Activated CD4-positive, alpha-beta memory T cell treated with anti-CD3 and anti-CD28 coated beads for 36 hours (primary cell): ENCODE measurements at places on chromosomes 12 and 14. TPM values are rescaled to one million over a fixed set of nuclear protein-coding genes. Genes with fewer than 3 reads are reported as not detected.

The BHLHE41 gene
- total RNA-seq: not detected

DNA sequence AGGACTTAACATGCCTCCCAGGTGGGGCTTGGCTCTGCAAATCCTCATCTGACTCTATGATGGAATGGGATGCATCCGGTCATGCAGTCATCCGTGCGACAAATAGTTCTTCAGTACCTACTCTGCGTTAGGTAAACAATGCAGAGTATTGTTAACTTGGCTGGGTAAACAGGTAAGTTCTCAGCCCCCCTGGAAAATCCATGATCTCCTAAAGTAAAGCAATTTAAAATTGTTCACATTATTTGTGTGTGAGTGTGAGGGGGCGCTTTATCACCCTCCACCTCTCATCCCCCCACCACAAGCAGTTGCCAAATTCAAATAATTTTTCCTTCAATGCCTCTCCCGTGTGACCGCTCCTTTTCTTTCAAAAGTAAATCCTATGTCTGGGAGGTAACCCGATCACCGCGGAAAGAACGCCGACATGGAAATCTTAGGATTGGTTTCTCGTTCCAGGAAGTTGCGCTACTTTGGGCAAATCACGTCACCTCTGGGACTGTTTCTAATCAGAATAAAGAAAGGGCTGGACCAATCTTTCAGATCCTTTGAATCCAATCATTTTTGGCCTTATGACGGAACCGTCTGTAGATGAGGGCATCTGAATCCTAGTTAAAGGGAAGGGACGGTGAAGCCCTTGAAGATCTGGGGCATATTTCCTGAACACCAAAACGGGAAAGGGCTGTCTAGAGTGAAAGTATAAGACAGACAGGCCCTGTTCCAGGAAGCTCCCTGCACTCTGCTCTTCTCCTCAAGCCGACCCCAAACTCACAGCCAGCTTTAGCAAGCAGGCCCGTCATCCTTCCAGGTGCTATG lies 44.0 kb upstream of the SINHCAF start:
- no peak overlapping the region for H3K4me3 ChIP-seq
- H3K4me1 ChIP-seq: no peaks in the 10 kb centered on the region
- DNase-seq: no peak
- H3K27ac ChIP-seq: no peak overlapping the region
- H3K36me3 ChIP-seq: no peaks in the 10 kb centered on the region

DNA sequence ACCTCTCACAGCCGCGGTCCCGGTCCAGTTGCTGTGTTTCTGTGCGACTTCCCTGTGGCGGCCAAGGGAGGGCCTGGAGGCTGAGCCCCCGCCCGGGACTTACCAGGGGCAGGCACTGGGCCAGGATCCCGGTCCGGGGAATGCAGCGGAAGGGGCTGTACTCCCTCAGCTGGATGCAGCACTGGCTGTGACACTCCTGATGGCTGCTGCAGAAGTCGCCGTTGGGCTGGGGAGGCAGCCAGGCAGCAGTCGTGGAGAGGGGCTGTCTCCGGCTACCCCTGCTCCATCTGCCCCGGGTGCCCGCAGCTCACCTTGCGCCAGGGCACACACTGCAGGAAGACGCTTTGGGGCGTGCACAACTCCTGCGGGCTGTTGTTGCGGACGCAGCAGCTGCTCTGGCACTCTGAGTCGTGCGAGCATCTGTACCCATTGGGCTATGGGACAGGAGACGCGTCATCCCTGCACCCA lies 6.2 kb downstream of the LRCOL1 start:
- peaks cover 15% of the 10 kb centered on the region for H3K4me1 ChIP-seq
- H3K27me3 ChIP-seq: peaks cover 56% of the 10 kb centered on the region
- no peaks in the 10 kb centered on the region for H3K36me3 ChIP-seq

GRCh38 chr14:36649872-36650650 lies 11.6 kb upstream of the PAX9 start:
- no peak for DNase-seq
- H3K36me3 ChIP-seq: no peaks in the 10 kb centered on the region
- H3K4me1 ChIP-seq: no peaks in the 10 kb centered on the region
- no peak overlapping the region for H3K4me3 ChIP-seq

The VRTN gene
- not detected for total RNA-seq

GRCh38 chr12:90211017-90211416 lies 502.4 kb upstream of the ATP2B1 start:
- H3K27ac ChIP-seq: no peak overlapping the region
- H3K4me3 ChIP-seq: no peak overlapping the region
- peaks cover 2% of the 10 kb centered on the region for H3K27me3 ChIP-seq
- H3K36me3 ChIP-seq: peaks cover 3% of the 10 kb centered on the region

The PLD4 gene
- not detected for total RNA-seq

DNA sequence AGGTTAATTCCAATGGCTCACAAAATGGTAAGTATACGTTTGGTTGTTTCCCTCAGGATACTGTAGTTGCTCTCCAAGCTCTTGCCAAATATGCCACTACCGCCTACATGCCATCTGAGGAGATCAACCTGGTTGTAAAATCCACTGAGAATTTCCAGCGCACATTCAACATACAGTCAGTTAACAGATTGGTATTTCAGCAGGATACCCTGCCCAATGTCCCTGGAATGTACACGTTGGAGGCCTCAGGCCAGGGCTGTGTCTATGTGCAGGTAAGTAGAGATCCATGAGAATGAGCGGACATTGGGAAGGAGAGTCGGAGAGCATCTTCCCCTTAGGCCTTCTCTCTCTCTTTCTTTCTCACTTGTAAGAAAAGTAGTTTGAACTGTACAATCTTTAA lies 45.4 kb downstream of the A2ML1 start:
- no peak overlapping the region for H3K27ac ChIP-seq
- no peaks in the 10 kb centered on the region for H3K4me1 ChIP-seq
- no peaks in the 10 kb centered on the region for H3K27me3 ChIP-seq

The ADAM21 gene
- total RNA-seq: 0.15 TPM

DNA sequence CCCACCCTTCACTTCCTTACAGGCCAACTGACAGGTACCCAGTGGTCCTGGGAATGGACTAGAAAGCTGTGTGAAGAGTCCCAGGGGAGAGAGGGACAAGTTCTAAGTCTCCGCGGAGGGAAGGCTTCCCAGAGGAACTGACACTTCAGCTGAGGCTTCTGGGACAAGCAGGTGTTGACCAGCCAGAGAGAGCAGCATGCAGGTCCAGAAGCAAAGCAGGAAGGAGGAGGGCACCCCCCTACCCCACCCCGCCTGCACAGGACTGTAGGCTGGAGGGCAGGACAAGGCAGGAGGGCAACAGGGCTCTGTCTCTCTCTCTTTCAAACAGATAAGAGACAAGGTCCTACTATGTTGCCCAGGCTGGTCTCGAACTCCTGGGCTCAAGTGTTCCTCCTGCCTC lies 58.2 kb upstream of the CORO1C start:
- peaks cover 32% of the 10 kb centered on the region for H3K36me3 ChIP-seq
- peaks cover 2% of the 10 kb centered on the region for H3K4me1 ChIP-seq
- no peak overlapping the region for H3K27ac ChIP-seq
- no peak for DNase-seq
- no peaks in the 10 kb centered on the region for H3K27me3 ChIP-seq
- no peak overlapping the region for H3K4me3 ChIP-seq

The SYT1 gene
- not detected for total RNA-seq

GRCh38 chr12:66129934-66130266 lies 650 bp downstream of the LLPH start:
- H3K4me1 ChIP-seq: peaks cover 54% of the 10 kb centered on the region
- no peak for DNase-seq
- H3K27me3 ChIP-seq: no peaks in the 10 kb centered on the region
- H3K27ac ChIP-seq: peak overlapping the region; percentile 94

DNA sequence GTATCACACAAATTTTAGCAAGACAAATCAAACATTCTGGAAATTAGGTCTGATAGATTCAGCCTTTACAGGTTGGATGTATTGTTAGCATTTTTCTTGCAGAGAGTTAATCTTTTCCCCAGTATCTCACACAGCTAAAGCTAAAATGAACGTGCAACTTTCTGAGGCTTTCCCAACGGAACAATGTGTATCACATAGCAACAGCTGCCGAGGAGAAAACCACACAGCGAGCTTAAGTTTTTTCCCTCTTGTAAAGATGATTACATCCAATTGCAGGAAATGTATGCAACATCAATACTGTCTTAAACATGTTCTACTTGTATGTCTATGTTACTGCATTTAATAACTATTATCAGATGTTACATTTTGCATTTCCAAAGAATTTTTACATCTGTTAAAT lies 182.2 kb downstream of the CCDC59 start:
- no peaks in the 10 kb centered on the region for H3K4me1 ChIP-seq
- no peaks in the 10 kb centered on the region for H3K36me3 ChIP-seq
- H3K4me3 ChIP-seq: no peak overlapping the region
- H3K27ac ChIP-seq: no peak overlapping the region
- DNase-seq: no peak

The BMAL2 gene
- 15.2 TPM for total RNA-seq

The INHBC gene
- not detected for total RNA-seq

The ETFBKMT gene
- total RNA-seq: 1.3 TPM

- H3K27me3 ChIP-seq: no peaks in the 10 kb centered on the region
- peak; percentile 79 for DNase-seq
- peak overlapping the region; percentile 65 for H3K27ac ChIP-seq
Observed at GRCh38 chr12:7130701-7131501, 730 bp downstream of the CLSTN3 start.
